ENCODE measurements at places on chromosomes 2 and 18.

- DNase-seq = no peak
These were observed 40.4 kb downstream of the TTC27 start for GRCh38 chr2:32668254-32668653.

DNA sequence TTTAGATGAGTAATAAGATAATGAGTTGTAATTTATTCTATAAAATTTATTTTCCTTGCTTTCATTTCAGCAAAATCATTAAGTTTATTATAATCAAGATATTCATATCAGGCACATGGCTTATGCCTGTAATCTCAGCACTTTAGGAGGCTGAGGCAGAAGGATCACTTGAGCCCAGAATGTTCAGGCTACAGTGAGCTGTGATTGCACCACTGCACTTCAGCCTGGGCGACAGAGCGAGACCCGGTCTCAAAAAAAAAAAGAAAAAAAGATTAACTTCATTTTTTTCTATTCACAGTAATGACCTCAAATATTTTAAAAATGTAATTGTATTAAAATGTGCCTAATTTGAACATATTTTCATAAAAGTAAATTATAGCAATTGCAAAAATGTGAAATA lies 67.9 kb downstream of the ACYP2 start:
- no peak for DNase-seq

DNA sequence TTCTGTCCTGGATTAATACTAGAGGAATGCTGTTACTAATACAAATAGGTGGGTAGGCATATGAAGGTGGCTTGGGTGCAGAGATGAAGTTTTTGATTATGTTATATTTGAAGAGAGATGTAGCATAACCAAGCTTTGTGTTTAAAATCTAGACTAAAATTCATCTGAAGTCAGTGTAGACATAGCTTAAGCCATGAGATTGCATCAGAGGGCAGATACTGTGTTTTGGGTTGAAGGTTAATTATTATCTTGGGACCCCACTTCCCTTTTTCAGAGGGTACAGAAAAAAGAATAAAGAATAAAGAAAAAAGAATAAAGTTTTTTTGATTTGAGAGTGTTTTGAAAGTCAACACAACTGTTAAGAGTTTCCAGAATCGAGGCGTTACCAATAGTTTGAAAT lies 13.0 kb downstream of the PPM1B start:
- no peak for DNase-seq

DNA sequence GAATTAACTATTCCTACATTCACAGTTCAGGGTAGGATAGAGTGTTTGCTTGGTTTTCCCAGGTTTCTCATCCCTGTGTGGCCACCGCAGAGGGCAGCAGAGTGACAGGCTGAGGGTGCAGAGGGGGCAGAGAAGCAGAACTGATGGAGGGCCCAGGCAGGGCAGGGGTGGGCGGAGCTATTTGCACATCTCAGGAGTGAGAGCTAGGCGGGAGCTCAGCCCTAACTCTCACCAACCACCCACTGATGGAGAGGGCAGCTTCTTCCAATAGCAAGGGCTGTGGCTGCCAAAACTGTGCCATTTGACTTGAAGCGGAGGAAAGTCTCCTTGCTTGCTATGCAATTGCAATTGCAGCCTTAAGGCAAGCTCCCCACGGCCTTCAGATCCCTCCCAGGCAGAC lies 12.0 kb upstream of the DARS1 start:
- no peak for DNase-seq

- DNase-seq = no peak
These were observed 133.6 kb downstream of the GULP1 start for GRCh38 chr2:188425266-188425665.
